ENCODE measurements at places on chromosomes 6 and 20. TPM values are rescaled to one million over a fixed set of nuclear protein-coding genes. Genes with fewer than 3 reads are reported as not detected.

NRSN2 gene
- 3.7 TPM for total RNA-seq

GRCh38 chr20:46746956-46747526 lies 37.6 kb downstream of the SLC2A10 start:
- no peaks in the 10 kb centered on the region for H3K36me3 ChIP-seq
- no peak overlapping the region for H3K4me3 ChIP-seq
- no peaks in the 10 kb centered on the region for H3K4me1 ChIP-seq

GRCh38 chr6:20606831-20607230 lies 72.6 kb downstream of the CDKAL1 start:
- no peak overlapping the region for H3K27ac ChIP-seq
- peaks cover 38% of the 10 kb centered on the region for H3K36me3 ChIP-seq
- no peak for DNase-seq

- DNase-seq: no peak
- no peaks in the 10 kb centered on the region for H3K27me3 ChIP-seq
- peaks cover 3% of the 10 kb centered on the region for H3K4me1 ChIP-seq
- no peak overlapping the region for H3K4me3 ChIP-seq
- no peak overlapping the region for H3K27ac ChIP-seq
Observed at GRCh38 chr6:121993362-121993761, 406.1 kb upstream of the HSF2 start.

- no peak overlapping the region for H3K4me3 ChIP-seq
- no peak for DNase-seq
- no peaks in the 10 kb centered on the region for H3K36me3 ChIP-seq
- peaks cover 46% of the 10 kb centered on the region for H3K27me3 ChIP-seq
- H3K4me1 ChIP-seq: peaks cover 8% of the 10 kb centered on the region
Observed at GRCh38 chr6:44339763-44340625, 2.5 kb upstream of the SPATS1 start.

ACTL10 gene
- 4.4 TPM for total RNA-seq

DNA sequence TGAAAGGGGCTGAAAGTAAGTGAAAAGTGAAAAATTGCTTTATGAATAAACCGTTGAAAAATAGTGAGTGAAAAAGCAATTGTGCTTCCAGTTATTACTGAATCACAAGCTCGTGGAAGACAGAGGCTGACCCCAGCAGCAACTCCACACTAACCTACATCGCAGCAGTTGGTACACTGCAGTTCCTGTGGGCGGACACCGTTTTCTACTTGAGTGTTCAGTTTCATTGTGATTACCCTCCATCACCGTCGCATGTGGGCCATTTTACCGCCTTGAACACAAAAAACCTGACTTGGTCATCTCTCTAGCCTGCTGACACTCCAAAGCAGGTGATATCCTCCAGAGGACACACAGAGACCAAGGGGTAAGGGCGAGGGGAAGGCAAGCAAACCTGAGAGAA lies 28.4 kb downstream of the PRDM1 start:
- H3K4me1 ChIP-seq: peaks cover 58% of the 10 kb centered on the region
- DNase-seq: no peak
- peaks cover 7% of the 10 kb centered on the region for H3K36me3 ChIP-seq

PRRT1 gene
- total RNA-seq: 1.1 TPM

DNA sequence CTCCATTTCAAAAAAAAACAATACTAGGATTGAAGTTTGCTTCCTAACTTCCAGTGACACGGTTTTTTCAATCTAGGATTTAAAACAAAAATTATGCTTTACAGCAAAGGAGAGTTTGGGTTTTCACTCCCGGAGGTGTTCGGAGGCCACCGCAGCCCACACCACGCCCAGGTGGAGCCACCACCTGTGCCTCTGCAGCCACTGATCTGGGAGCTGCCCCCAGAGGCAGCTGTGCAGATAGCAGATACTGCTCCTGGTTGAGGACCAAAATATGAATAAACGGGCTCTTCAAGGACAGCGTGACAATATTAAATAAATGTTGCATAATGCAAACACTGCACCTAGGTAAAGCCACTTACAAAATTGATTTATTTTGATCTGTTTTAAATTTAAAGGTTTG lies 30.2 kb downstream of the DLL1 start:
- no peak overlapping the region for H3K27ac ChIP-seq
- peaks cover 14% of the 10 kb centered on the region for H3K27me3 ChIP-seq
- H3K36me3 ChIP-seq: no peaks in the 10 kb centered on the region
- DNase-seq: no peak

DNA sequence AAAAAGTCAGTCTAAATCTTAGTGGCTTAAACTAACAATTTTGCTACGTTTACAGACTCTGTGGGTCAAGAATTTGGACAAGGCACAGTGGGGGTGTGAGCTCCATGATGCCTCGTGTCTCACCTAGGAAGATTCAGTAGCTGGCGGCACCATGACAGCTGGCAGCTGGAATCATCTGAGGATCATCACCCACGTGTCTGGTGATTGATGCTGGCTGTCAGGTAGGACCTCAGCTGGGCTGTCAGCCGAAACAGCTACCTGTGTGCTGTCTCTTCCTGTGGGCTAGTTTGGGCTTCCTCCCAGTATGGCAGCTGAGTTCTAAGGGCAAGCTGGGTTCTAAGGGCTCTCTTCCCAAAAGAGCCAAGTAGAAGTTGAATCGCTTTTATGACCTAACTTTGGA lies 26.4 kb upstream of the DLGAP4 start:
- H3K27me3 ChIP-seq: peaks cover 4% of the 10 kb centered on the region
- peak; percentile 10 for DNase-seq

- H3K27ac ChIP-seq: no peak overlapping the region
- DNase-seq: no peak
- H3K27me3 ChIP-seq: peaks cover 37% of the 10 kb centered on the region
- no peak overlapping the region for H3K4me3 ChIP-seq
- H3K4me1 ChIP-seq: no peaks in the 10 kb centered on the region
Observed at GRCh38 chr6:106017454-106017853, 68.7 kb upstream of the PRDM1 start.

CPNE5 gene
- 0.99 TPM for total RNA-seq

TNFRSF6B gene
- not detected for total RNA-seq

GRCh38 chr6:40759838-40760237 lies 172.7 kb upstream of the LRFN2 start:
- no peak for DNase-seq
- H3K36me3 ChIP-seq: no peaks in the 10 kb centered on the region
- H3K27me3 ChIP-seq: peaks cover 30% of the 10 kb centered on the region
- no peaks in the 10 kb centered on the region for H3K4me1 ChIP-seq

NMBR gene
- total RNA-seq: not detected

GRCh38 chr6:3648724-3649123 lies 102.8 kb downstream of the PXDC1 start:
- no peaks in the 10 kb centered on the region for H3K36me3 ChIP-seq
- no peak overlapping the region for H3K27ac ChIP-seq
- H3K4me1 ChIP-seq: no peaks in the 10 kb centered on the region

IRAK1BP1 gene
- 3.0 TPM for total RNA-seq

- H3K36me3 ChIP-seq: no peaks in the 10 kb centered on the region
- no peak for DNase-seq
- H3K27me3 ChIP-seq: no peaks in the 10 kb centered on the region
- no peak overlapping the region for H3K4me3 ChIP-seq
Observed at GRCh38 chr20:54262671-54263070, 54.8 kb downstream of the PFDN4 start.

DNA sequence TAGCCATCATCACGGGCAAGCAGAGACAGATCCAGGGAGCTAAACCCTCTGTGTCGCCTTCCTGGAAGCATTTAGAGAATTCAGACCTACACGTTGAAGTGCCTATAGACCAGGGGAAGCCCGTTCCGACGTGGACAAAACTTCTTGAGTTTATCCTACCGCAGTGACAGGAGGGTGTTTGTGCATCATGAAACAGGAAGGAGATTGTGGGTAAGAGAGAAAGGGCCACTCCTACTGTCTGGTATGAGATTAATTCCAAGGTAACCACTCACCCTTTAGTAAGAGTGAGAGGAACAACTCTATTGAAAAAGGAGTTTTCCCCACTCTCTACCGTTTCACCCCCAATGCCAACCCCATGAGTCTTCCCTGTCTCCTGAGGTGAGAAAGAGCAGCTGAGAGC lies 133.7 kb downstream of the TFAP2C start:
- H3K36me3 ChIP-seq: no peaks in the 10 kb centered on the region
- no peak overlapping the region for H3K27ac ChIP-seq
- no peaks in the 10 kb centered on the region for H3K27me3 ChIP-seq
- DNase-seq: no peak

- H3K4me3 ChIP-seq: no peak overlapping the region
- peaks cover 35% of the 10 kb centered on the region for H3K4me1 ChIP-seq
- no peak overlapping the region for H3K27ac ChIP-seq
- H3K36me3 ChIP-seq: peaks cover 23% of the 10 kb centered on the region
Observed at GRCh38 chr6:15368873-15369272, 123.0 kb downstream of the JARID2 start.

CCR6 gene
- 3.6 TPM for total RNA-seq

DNA sequence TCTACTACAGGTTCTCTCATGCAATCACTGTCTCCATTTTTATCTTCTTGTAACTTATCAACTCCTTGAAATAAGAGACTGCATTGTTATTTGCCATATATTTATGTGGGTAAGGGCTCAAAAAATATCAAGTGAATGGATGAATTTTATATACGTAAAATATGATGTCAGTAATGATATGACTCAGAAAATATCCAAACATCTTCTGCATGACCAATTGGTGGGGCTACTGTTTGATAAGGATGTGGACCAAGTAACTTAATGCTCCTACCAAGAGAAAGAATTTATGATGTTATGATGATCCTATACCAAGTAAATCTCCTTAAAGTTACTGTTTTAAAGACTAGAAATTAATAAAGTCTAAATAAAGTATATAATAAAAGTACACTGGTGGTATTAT lies 103.7 kb downstream of the OGFRL1 start:
- peaks cover 21% of the 10 kb centered on the region for H3K27me3 ChIP-seq
- H3K36me3 ChIP-seq: no peaks in the 10 kb centered on the region
- H3K4me3 ChIP-seq: no peak overlapping the region
- H3K4me1 ChIP-seq: no peaks in the 10 kb centered on the region
- no peak for DNase-seq
- H3K27ac ChIP-seq: no peak overlapping the region

DNA sequence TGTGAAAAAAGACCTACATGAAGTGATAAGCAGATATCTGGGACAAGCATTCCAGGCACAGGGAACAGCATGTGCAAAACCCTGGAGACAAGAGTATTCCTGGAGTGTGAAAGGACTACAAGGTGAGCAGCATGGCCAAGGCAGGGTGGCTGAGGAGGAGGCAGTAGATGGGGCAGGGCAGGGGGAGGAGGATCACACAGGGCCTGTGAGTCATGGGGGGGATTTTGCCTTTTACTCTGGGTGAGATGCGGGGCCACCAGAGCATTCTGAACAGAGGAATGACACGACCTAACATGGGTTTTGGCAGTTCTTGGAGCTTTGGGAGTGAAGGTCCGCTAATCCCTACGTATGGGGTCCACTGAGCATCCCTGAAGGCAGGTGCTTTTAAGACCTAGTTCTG lies 69.8 kb upstream of the CCN6 start:
- no peaks in the 10 kb centered on the region for H3K27me3 ChIP-seq
- no peak overlapping the region for H3K4me3 ChIP-seq
- peaks cover 15% of the 10 kb centered on the region for H3K36me3 ChIP-seq
- DNase-seq: no peak

Measured in activated naive CD8-positive, alpha-beta T cell treated with anti-CD3 and anti-CD28 coated beads, Interleukin-2, amount 10 ng/mL, durations not matched to agents 7 days and 5 days (primary cell).